NCI-H526 (cell line): ENCODE measurements at places on chromosomes 2 and 18.

DNA sequence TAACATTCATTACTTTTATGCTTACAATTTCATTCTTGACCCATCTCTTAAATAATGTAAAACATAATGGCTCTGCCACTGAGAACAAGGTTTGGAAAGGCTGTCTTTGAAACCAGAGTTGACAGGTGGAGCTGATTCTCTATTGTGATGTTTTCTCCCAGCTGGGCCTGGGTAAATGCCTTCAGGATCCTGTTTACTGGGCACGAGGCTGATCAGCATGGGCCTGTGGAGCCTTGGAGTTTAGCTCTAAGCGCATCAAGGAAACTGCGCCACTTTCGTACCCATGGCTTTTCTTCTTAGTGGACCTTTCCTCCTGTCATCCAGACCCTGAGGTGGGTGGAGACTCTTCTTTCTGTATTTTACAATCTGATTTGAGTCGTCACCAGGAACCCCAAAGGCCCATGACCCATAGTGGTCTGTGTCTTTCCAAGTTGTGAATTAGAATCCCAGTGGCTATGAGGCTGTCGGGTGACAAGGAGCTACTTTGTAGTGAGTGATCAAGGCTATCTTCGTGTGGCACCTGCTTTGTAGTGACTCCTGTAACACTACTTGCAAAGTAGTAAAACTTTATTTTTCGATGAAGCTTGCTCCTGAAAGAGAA is 123.1 kb downstream of the LPIN1 start:
- DNase-seq: no peak

- no peak for DNase-seq
Observed at GRCh38 chr2:167862782-167863181, 384.6 kb downstream of the STK39 start.

- no peak for DNase-seq
Observed at GRCh38 chr2:199461711-199462346, 4.1 kb upstream of the SATB2 start.

DNA sequence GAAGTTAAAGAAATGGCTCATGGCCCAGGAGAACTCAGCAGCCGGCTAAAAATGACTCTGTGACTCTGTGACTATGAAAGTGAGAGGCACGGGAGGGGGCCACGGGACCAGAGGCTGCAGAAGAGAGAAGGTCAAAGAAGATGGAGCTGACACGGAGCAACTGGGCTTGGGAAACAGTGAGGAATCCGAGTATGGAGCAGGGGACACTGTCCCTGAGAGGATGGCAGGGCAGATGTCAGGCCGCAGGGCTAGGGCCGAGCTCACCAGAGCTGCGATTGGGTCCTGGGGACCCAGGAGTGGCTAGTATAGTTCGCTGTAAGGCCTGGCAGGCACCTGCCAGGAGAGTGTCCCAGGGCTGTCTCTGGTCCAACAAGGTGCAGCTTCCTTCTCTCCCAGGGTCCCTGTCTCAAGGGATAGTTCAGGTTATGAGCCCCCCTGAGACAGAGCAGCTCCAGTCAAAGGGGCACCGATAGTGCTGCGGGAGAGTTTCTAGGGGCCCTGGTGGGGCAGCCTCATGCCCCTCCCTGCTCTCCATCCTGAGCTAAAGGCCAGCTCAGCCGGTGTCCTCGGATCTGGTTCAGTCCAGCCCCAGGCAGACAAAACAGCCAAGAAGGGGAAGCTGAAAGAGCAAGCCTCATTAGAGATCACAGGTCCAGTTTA is 42.7 kb downstream of the CIB4 start:
- DNase-seq: no peak

GRCh38 chr2:10345813-10346212 is 43.1 kb downstream of the HPCAL1 start:
- DNase-seq: no peak

- DNase-seq: no peak
Observed at GRCh38 chr2:119849838-119850565, 90.3 kb downstream of the PTPN4 start.

DNA sequence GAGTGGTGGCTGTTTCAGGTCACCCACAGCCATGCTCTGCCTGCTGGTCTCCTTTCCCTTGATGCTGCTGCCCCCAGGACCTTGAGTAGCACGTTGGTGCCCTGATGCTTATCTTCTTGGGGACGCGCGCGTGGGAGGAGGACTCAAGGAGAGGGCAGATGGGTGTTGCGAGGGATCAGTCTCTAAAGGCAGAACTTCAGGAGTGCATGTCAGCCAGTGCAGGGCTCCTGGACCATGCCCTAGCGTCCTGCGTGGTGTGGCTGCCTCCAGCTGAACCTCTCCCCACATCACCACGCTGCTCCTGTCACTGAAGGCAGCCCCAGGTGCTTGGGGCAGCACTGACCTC is 62.5 kb upstream of the GLI2 start:
- DNase-seq: no peak
